ENCODE measurements at places on chromosomes 5 and 9.

DNA sequence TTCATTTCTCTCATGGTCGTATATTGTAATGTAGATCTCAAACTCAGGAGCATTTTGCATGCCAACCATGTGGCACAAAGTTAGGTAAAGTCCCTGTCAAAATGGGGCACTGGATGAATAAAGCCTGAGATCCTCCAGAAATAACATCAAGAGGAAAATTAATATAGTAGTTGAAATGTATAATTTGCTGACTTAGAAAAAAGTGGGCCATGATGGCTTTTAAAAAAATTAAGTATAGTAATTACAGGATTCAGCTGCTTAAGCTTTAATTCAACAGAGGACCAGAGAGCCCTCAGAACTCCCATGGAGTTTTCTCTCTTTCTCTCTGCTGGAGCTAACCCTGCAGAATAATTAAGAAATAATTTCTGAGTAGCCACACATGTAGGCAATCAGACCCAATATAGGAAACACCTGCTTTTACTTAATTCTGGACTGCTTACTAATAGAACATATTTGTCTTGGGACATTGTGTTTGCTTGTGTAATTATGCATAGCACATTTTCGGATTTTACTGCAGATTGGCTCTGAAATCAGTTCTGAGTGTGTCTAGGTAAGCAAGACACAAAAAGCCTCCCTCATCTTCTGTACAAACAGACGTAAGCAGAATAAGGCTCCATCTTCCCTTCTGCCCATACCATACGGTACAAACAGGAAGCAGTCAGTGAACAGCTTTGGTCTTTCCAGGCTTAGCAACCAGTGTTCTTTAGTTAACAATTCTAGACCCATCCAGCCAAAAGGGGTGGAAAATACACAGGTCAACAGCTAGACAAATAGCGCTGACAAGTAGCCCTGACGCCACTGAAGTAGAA is 26.5 kb upstream of the PCSK1 start:
- DNase-seq, result no peak

DNA sequence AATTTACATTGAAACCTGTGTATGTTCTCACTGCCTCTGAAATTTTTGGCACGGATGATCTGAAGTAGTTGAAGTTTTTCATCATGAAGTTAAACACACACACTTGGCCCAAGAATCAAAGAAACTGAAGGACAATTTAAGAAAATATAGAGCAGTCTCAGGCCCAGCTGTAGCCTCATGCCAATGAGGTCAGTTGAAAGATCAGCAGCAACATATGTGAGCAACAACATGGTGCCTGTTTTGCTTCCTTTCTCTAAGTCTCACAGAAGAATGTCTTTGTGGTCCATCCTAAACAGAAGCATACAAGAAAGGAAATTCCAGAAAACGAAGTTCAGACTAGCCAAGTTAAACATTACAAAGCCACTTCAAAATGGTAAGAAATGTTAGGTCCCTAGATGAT is 1737.2 kb downstream of the MAT2B start:
- peak; percentile 4 for DNase-seq

DNA sequence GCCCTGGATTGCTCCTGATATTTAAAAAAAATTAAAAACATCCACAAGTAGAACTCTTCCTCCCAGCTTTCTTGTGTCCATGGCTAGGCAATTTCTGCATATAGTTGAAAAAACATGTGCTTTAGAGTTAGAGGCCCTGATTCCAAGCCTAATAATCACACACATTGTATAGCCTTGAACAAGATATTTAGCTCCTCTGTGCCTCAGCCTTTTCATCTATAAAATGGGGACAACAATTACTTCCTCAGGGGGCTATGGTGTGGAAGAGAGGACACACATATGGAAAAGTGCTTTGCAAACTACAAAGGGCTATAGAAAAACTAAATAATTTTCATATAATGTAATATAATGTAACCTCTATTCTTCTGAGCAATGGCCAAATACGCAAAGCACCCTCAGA is 23.0 kb upstream of the CDK5RAP2 start:
- no peak for DNase-seq

DNA sequence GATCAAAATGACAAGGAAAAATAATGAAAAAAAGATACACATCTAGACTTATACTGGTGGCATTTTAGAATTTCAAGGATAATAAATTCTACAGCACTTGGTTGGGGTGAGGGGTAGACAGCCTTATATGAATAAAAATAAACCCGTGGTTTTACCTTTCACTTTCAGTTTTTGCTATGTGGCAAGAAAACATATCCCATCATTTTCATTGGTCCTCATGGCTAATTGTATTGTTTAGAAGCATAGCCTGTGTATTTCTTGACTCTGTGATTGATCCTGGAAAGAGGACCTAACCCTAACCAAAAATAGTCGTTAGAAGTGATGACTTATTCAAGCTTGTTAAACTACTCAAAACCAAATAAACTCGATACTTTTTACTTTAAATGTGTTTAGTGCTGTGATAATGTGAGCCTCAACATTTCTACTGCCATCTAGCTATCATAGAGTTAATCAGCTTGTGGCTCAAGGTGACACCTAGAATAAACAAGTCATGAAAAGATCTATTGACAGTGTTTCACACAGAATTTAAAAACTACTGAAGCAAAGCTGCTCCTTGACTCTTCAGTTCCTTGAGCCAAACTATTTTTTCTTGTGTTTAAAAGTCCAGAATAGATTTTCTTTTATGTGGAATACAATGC is 153.3 kb upstream of the IZUMO3 start:
- no peak for DNase-seq

- no peak for DNase-seq
These were observed 25.8 kb downstream of the ADGRD2 start for GRCh38 chr9:124475868-124476690.

DNA sequence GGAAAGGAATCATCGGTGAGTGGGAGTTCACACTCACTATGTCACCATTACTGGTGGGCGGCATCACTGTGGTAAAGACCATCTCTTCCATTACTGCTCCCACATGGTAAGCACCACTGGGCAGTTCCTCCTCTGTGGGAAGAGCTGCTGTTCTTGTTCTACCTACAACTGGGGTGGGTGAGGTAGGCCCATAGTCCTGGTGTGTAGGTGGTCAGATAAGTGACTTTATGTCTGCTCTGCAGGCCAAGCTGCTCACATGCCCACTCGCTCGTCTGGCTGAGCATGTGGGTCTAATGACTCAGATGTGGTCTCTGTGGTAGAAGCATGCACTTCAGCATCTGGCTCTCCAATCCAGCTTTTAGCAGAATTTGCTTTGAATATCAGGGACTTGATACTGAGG is 82.9 kb downstream of the TMEM215 start:
- DNase-seq, result no peak

GRCh38 chr9:37002413-37003217 is 31.5 kb downstream of the PAX5 start:
- no peak for DNase-seq

DNA sequence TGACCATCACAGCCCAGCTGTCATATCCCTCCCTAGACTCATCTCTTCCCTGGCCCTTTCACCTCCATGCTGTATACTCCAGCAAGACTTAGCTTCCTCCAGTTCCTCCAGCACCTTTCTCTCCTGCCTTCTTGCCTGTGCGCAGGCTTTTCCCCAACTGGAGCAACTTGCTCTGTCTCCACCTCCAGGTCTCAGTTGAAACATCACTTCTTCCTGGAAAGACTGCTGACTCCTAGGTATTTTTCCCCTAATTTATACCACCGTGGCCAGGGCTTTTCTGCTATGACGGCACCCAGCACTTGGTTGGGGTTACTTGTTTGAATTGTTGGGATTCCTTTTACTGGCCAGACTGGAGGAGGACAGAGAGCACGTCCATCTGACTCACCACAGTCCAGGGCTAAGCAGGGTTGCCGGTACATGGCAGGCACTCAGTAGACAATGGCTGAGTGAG is 67.5 kb downstream of the KCNIP1 start:
- DNase-seq, result no peak

- peak; percentile 38 for DNase-seq
These were observed 735 bp downstream of the IDNK start for GRCh38 chr9:83623679-83624076.

DNA sequence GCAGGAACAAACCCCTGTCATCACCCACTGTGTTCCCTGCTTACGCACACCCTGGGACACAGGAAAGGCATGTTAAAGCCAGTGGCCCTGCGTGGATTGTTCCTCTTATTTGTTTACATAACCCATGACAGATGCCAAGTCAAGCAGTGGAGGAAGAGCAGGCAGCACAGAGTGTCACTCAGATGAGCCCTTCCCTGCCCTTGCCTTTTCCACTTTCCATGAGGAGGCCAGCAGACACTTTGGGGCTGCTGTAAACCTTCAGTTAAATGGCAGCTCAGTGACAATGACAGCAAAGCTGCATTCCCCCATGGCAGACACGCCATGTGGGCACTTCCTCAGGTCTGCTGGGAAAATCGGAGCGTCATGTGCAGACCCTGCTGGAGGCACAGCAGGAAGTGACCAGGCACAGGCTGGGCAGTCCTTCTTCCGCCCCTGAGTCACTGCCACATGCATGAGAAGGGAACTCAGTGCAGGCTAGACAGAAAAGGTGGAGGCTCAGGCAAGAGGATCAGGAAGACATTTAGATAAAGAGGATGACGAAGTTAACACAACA is 216.8 kb upstream of the PIK3R1 start:
- DNase-seq, result peak; percentile 42

GRCh38 chr5:81151546-81151945 is 81.6 kb upstream of the CKMT2 start:
- peak; percentile 31 for DNase-seq

GRCh38 chr5:19920761-19921160 is 67.2 kb downstream of the CDH18 start:
- peak; percentile 48 for DNase-seq

DNA sequence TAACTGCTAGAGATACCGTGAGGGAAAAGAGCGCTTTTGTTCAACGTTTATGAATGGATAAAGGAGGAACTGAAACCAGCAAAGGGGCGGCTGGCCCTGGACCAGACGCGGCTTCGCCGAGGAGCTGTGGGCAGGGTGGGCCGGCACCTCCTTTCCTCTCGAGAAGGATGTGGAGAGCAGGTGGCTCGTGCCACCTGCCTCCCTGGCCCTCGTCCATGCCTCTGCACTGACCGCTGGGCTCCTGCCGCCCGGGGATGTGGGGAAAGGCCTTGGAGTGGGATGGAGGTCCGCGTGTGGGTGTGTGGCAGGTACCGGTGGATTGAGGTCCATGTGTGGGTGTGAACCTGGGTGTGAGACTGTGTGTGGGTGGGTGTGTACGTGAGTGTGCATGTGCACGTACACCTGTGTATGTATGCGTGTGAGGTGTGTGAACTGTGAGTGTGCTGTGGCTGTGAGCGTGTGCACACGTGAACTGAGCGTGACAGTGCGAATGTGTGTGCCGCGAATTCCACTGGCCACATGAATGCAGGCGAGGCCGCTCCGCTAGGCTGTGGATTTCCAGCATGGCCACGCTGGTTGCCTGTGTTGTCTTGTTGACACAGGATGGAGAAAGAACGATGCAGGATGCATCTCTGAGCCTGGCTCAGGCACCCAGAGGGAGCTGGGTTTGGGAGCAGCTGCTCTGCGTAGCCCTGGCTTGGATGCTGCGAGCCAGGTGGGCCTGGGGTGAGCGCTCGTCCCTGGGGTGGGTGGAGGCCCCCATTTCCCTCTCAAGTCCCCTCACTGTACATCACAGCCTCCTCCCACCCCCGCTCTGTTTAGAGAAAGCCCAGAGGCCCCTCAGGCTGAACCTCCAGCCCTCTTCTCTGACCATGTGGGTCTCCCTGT is 4.4 kb upstream of the CEP72 start:
- DNase-seq, result no peak

- no peak for DNase-seq
These were observed 8.1 kb upstream of the MAT2B start for GRCh38 chr5:163497315-163497714.

- peak; percentile 45 for DNase-seq
These were observed 100.5 kb upstream of the NMUR2 start for GRCh38 chr5:152505442-152506042.

DNA sequence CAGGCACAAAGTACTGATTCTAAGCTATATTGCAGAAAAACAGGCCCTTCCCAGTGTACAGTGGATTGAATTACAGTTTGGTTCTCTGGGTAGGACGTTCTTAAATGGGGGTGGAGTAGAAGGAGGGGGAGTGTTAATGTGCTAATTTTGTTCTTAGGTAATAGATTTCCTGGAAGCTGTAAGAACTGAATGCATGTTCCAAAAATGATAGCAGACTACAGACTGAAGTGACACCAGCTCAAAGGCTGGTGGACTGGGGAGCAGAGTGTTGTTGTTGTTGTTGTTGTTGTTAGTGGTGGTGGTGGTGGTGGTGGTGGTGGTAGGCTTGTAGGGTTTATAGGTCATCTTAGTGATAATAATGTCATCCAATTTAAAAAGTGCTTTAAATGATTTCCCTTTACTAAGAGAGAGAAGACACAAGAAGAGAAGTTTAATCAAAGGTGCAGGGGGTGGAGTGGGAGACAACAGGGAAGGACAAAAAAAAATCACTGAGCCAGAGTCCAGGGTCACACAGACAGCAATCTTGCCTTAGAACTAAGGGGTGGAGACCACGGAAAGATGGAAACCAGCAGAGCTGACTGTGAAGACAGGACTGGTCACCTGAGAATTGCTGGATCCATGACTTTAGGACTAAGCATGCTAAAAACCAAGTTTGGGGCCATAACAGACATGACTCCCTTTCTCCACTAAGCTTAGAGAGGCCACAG is 27.0 kb downstream of the TTLL11 start:
- no peak for DNase-seq

- DNase-seq, result no peak
These were observed 37.4 kb downstream of the SNX30 start for GRCh38 chr9:112787978-112788377.

DNA sequence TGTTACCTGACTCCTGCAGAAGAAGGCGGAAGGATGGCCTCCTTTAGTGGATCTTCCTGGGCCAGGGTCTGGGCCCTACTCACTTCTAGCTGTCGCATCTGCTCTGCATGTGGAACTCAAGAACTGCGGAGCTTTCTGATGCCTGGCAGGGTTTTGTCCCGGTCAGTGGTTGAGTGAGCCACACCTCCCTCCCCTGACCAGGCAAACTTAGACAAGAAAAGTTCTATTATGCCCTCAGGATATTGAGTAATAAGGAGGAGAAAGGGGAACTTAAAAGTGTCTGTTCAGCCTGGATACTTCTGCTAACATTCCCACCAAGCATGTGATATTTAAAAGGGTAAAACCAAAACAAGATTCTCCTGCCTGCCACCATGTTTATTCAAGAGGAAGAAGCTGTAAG is at the start of gene FYB1:
FYB1 (minus strand) TSS at position 127 of the 400 bp plus-strand sequence. CDS start 16,603 bp downstream, outside the sequence.
- peak; percentile 35 for DNase-seq

- DNase-seq, result no peak
These were observed 8.7 kb upstream of the PSMD5 start for GRCh38 chr9:120851449-120851848.

- peak; percentile 43 for DNase-seq
These were observed 87.5 kb downstream of the TTLL11 start for GRCh38 chr9:122005597-122005996.

DNA sequence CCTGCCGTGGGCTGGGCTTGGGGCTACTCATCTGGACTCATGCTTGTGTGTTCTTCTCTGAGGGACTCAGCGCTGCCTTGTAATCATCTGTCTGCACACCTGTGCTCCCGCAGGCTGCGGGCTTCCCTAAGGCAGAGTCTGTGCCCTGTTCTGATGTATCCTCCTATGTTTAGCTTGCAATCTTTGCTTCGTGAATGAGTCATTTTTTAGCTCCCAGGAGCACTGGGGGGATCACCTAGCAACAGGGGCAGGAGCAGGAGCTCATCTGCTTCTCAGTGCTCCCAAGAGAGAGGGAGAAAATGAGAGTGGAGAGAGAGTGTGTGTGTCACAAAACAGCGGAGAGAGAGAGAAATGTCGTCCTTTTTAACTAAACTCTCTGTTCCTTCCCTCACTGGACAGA is 202.4 kb upstream of the ZNF618 start:
- DNase-seq, result peak; percentile 49
